ENCODE measurements at places on chromosomes 7 and 10.
A peak's percentile ranks its signal among the peaks of the same experiment; 100 is the strongest.

DNA sequence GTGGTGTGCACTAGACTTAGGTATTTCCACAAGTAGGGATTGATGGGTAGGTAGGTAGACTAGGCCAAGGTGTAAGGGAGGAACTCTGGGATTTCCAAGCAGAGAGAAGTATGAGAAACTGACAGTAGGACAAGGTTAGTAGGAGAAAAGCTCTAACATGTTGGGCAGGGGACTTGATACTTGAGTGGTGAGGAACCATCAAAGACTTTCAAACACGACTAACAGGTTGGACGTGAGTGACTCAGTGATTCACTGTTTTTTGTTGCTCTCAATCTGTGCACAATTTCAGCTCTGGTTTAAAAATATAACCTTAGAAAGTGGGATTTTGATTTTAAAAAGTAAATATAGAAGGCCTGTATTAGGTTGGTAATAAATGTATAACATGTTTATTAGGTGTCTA, 44.4 kb downstream of the KLHDC10 start:
- DNase-seq, result no peak

GRCh38 chr10:31876652-31877352, 51.8 kb downstream of the ARHGAP12 start:
- no peak for DNase-seq

GRCh38 chr10:124474514-124475070, 13.0 kb downstream of the LHPP start:
- DNase-seq, result no peak

DNA sequence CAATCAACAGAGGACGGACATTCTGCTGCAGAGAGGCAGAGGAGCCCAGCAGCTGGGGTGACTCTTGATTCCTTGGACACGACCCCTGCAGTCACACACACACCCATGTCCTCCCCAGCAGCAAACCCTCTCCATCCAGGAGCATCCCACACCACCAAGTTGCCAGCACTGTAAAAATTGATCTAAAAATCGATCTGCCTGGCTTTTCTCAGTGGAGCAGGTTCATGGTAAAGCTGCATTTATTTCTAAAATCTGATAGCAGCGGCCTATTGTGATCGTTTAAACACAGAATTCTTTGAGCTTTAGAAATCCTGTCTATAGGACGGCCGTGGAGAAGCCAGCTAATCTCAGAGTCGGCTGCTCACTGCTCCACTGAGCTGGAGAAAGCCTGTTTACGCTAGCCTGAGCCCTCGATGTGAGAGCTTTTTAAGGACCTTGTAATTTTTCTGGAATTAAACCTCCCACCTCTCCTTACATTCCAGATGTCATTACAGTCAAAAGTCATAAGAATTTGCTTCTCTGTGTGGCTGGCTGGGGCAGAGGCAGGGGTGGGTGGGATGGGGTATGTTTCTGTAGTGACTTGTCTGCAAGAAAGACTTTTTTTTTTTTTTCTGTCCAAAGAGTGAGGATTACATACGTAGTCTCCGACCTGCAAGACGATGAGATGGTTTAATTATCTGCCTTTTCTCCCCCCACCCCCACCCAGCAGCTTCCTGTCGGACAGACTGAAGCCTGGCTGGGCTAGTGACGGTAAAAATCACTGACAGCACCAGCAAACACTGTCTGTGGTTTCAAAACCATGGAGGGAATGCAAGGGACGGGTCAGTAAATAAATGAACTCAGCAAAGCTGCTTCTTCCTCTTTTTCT, 31.6 kb downstream of the TRIM8 start:
- DNase-seq, result peak; percentile 54

DNA sequence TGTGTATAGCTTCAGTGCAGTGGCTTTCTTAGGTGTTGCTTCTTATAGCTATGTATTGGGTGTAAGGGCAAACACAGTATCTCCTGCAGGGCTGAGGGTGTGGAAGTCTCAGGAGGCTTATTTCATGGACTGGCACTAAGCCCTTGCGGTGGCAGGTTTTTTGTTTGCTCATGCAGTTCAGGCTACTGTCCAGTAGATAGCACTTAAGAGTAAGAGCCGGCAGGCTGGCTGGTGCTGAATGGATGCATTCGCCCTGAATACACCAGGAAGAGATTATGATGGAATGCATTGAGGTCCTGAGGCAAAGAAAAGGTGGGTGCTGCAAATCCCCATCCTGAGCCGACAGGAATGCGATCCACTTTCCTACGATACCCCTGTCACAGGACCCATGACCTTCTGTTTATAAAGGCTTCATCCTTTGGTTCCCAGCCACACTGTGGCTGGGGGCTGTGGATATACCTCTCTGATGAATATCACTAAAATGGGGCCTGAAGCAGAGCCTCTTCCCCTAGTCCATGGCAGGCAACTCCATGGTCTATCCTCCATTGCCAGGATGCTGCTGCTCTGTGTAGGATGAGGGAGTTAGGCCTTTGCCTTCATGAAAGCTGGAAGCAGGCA, 44.9 kb downstream of the ANXA8 start:
- DNase-seq, result no peak

DNA sequence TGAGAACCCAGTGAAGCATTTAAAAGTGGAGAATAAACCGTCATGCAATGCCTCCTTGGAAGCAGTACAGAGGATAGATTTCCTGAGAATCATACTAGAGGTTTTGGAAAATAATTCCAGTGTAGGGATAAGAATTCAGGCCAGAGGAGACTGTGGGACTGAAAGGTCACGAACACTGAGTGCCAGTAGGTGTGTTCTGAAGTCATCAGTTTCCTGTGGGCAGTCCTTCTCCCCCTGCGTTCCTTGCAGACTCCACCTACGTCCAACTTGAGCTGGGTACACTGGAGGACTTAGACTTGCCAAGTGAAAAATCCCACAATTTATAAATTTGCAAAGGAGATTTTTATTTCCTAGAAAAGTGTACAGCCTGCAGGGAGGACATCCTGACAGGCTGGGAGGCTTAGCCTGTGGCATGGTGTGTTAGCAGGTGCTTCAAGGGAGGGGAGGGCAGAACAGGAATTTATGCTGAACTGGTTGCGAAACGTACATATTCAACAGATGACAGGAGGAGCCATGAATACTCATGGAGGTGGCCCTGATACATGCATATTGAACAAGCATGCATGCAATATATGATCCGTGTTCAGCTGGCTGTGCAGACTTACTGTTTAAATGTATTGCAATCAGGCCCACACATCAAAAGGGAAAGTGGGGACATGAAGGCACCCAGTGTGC, 72.9 kb upstream of the POM121L12 start:
- DNase-seq, result no peak

DNA sequence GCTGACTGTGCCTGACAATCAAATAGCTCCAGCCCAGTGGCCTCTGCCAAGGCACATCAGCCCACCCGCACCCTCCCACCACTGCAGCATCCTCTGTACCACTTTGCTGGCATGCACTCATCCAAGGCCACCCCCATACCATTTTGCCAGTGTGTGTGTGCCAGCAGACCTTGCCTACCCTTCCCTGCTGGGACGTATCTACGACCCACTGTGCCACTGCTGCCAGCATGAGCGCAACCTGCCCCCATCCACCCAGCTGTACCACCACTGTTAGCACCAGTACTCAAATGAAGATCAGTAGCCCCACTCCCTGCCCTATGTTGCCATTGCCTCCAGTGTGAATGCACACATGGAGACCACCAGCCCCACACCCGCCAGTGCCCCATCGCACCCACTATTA, 149.4 kb upstream of the PTN start:
- DNase-seq, result no peak

GRCh38 chr7:148905093-148905666, 21.1 kb upstream of the EZH2 start:
- DNase-seq, result no peak
